ENCODE measurements at places on chromosomes 2 and 18.

DNA sequence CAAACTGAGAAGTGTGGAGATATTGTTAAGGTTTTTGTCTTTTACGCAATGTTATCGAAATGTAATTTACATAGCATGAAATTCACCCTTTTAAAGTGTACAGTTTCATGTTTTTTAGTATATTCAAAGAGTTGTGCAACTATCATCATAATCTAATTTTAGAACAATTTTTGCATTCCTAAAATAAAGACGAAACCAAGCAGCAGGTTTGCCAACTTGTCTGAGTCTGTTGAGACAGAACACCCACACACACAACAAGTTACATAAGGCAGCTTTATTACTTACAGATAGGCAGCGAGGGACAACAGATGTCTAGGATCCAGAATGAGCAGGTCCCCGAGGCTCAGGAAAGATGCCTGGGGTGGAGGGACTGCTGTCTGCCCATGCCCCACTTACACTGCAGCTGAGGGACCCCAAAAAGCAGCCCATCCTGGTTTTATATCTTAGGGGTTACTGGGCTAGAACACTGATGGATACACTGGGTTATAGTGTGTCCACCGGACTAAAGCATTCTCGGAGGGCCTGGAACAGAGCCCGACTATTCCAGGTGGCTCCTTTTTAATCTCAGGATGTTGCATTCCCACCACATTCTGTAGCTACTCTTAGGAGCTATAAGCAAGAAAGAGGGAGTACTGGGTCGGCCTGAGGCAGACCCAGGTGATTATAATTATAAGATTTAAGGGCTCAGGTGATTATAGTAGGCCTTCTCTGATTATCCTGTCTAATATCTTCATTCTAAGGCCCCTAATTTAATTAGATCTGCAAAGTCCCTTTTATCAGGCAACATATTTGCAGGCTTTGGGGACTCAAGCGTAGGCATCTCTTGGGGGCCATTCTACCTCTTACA lies 150.2 kb upstream of the DOK6 start:
- DNase-seq = no peak

DNA sequence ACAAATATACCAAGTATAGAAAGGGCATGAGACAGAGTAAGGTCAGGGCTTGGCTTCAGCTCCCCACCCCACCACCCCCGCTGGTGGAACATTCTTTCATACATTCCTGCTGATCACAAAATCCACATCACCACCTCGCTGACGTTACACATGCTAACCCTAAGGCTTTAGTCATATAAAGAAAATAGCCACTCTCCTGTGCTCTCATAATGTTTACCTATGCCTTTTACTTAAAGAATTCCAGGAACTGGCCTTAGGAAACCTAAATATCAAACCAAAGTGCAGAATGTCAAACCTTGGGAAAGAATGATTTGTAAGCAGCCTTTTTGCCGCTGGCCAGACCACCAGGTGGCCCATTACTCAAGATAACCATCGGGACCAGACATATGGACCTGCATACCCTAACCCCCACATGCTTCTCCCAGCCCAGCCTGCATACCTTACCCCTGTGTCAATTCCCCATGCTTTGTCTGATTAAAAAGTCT lies 136.3 kb upstream of the SLC39A10 start:
- no peak for DNase-seq

GRCh38 chr2:162148956-162149355 lies 3.1 kb downstream of the GCG start:
- DNase-seq = no peak

GRCh38 chr2:149732730-149733290 lies 145.2 kb upstream of the MMADHC start:
- DNase-seq = no peak

- no peak for DNase-seq
Observed at GRCh38 chr18:3869848-3870247, 419.9 kb downstream of the TGIF1 start.

- no peak for DNase-seq
Observed at GRCh38 chr2:7728388-7728787, 811.2 kb downstream of the RNF144A start.

DNA sequence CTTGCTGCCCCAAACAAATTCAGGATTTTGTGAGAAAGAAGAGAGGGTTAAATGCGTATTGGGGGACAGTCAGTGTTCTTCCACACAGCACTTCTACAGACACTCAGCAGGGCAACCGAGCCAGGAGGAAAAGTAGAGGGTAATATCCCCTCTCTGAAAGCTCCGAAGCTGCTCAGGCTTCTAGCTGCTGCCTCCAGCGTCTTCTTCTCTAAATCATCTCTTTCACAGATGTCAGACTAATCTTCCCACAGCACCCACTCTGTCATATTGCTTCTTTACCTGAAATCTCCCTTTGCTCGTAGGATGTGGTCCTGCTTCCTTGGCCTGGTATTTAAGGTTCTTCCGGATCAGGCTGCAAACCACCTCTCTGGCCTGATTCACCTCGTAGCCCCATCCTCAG lies 117.6 kb upstream of the HAAO start:
- no peak for DNase-seq

DNA sequence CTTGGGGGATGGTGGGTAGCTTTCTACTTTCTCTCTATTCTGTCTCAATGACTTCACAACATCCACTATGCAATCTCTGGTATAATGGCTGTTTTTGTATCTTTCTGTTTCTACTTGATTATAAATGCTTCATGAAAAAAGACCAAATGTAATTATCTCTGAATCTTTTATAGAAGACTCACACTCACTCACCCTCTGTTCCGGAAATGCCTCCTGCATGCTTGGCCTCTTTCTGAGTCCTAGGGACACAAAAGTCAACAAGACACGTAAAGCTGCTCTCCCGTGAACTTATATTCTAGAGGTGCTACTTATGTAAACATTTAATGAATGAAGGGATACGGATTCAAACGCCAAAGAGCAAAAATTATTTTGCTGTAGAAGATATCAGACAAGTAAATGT lies 502.2 kb upstream of the SOX11 start:
- DNase-seq = no peak

- DNase-seq = no peak
Observed at GRCh38 chr18:36650906-36651305, 177.9 kb downstream of the TPGS2 start.

- no peak for DNase-seq
Observed at GRCh38 chr2:70868970-70869369, 33.4 kb upstream of the CD207 start.

DNA sequence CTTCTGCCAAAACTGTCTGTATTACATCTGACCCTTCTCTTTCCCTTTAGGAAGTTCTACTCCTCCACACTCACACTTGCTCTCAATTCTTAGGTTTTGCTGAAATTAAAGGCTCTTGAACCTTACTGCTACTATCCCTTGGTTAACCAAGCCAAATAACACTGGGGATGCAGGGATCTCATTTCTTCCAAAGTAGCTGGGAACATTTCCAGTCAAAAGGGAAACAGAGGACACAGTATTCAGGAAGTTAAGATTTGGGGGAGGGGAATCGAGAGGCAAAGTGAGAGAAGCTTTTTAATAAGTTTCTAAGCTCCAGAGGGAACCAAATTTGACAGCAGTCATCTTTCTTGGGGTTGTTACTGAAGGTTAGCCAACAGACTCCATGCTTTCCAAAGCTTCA lies 6.2 kb downstream of the SEPTIN2 start:
- DNase-seq = no peak

GRCh38 chr2:201977651-201978050 lies 56.0 kb upstream of the FZD7 start:
- DNase-seq = no peak

- DNase-seq = no peak
Observed at GRCh38 chr2:232628466-232629128, 4.8 kb upstream of the EFHD1 start.

DNA sequence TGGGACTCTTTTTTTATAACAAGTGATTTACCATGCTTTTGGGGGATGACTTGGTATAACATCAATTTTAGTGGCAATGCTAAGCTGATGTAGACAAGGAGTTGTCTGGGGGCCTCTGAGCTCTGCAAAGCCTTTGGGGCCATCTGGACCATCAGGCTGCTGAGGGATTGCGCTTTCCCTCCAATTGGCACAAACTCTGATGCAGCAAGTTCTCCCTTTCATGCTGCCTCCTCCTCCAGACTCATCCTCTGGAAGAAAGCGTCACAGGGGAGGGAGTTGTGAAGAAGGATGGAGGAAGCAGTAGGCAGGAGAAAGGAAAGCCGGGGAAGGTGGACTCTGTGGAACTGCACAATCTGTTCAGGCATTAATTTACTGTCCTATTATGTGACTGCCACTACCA lies 10.2 kb upstream of the FAP start:
- no peak for DNase-seq

DNA sequence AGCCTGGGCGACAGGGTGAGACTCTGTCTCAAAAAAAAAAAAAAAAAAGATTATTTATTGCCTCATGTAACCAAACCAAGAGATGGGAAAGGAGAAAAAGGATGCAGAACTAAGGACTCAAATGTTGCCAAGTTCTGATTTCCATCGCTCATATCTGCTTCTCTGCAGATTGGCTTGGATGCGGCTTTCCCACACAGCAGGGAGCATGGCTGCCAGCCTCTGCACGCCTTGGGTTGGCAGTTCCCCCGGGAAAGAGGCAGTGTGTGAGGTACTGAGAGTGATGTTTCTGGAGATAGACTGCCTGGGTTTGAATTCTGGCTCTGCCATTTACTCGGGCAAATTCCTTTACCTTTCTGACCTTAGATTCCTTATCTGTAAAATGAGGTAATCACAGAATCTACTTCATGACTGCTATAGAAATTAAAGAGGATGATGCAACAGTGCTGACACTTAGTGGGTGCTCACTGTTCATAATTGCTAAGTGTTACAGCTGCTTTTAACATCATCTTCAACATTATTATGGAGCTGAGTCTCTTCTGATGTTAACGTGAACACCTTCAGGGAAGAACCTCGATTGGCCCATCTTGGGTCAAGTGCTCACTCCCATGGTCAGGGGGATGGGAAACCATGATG lies 68.8 kb downstream of the ACAA2 start:
- DNase-seq = no peak

DNA sequence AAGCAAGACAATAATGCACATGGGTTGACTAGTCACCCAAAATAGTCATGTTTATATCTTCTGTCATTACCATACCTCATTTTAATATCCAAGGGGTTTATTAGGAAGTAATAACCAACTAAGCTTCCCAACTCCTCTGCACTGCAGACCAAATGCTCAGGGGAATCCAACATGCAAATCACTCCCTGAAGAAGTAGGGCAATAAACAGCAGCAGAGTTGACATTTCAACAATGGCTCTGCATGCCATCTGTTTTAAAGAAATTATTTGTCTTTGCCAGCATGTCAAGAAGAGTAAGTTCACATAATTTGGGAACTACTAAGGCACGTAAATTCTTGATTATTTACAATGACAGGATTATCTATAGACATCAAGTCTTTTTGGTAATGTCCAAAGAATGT lies 84.4 kb upstream of the LYPD1 start:
- DNase-seq = no peak

- no peak for DNase-seq
Observed at GRCh38 chr2:208791257-208791656, 384.7 kb downstream of the PTH2R start.

DNA sequence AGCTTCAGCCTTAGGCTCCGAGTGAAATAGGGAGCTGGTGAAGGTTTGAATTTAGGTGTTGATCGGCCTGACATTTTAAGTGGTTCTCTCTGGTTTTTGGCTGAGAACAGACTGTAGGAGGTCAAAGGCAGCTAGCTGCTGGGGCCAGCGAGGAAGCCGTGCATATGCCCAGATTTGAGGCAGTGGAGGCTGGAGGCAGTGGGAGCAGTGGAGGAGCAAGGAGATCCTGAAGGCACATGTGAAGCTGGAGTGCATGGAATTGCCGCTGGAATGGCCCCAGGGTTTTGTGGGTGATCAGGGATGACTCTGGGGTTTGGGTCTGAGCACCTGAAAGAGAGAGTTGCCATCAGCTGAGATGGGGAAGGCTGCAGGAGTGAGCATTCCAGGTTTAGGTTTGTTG lies 25.1 kb downstream of the STEAP3 start:
- DNase-seq = no peak

GRCh38 chr18:23838233-23838632 lies 149.0 kb downstream of the LAMA3 start:
- no peak for DNase-seq

DNA sequence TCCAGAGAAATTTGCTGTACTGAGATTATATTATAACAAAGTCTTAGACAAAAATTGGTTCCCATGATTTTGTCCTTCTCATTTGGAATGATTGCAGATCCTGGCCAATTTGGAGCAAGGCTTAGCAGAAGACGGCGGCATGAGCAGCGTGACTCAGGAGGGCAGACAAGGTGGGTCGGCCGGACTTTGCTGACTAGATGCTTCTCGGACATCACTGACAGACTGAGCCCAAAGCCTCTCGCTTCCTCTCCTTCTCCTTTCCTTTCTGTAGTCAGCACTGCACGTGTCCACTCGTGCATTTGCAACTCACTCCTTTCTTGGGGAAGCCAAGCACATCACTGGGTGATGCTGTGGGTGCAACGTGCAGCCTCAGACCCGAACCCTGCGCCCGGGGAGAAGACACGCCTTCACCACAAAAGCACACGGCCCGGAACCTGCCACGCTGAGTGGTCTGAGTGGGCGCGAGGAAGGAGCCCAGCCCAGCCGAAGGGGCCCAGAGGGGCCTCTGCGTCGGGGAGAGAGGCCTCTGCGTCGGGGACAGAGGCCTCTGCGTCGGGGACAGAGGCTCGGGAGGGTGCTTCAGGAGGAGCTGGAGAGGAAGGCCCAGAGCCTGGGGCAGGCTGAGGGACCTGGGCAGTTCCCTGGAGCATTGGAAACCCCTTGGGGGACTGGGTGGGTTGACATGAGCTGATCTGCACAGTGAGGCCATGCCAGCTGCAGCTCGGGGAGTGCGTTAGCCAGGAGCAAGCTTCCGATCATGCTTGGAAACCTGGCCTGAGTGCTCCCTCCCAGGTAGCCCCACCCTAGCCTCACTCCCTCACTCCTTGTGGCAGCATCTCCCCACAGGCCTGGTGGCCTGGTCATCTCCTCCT lies 61.6 kb downstream of the ADI1 start:
- DNase-seq = no peak

GRCh38 chr2:27931361-27931950 lies 40.9 kb downstream of the BABAM2 start:
- no peak for DNase-seq

DNA sequence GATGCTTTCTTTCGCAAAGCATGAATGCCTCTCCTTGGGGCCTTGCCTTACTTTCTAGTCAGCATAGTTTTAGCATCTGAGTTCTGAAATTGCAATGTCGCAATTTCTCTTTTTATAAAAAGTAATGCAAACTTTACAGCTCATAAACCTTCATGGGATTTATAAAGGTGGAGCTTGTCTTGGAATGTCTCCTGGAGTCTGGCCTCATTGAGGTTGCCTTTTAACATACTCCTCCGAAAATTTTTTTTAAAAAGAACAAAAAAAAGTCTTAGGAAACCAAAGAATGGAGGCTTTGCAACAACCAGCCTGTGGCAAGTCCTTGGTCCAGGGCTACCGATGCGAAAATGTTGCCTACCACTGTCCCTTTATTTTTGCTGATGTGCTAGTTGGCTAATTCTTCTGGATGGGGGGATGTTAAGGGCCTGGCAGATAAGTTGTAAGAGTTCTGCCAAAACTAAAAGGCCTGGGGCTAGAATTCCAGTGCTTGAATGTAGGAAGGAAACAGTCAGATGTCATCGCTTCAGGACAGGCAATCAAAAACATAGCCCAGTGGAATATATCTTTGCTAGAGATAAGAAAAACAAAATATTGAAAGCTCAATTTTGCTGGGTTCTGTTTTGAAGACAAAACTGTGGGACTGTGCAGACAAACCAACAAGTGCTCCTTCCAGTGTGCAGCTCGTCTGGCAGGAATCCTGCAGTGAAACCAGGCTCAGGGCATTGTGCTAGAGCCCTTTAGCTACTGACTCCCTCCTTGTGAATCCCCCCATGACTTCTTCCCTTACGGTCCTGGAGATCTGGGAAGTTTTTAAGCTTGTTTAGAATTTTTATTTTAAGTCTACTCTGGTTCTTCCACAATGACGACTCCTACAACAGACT lies 213.0 kb downstream of the PIEZO2 start:
- no peak for DNase-seq
